GM19239 (cell line): ENCODE measurements at places on chromosomes 16 and 17.

DNA sequence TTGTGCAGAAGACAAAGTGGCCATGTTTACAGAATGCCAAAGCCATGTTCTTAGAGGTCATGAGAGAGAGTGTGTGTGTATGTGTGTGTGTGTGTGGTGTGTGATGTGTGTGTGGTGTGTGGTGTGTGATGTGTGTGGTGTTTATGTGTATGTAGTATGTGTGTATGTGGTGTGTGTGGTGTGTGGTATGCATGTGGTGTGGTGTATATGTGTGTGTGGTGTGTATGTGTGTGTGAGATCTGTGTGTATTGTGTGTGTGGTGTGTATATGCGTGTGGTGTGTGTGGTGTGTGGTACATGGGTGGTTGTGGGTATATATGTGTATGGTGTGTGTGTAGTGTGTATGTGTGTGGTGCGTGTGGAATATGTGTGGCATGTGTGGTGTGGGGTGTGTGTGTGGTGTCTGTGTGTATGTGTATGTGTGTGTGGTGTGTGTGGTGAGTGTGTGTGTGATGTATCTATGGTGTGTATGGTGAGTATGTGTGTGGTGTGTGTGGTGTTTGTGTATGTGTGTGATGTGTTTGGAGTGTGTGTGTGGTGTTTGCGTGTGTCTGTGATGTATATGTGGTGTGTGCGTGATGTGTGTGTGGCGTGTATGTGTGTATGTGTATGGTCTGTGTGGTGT lies 8.2 kb upstream of the KRT17 start:
- no peak for DNase-seq

GRCh38 chr17:16371742-16372141 lies 9.1 kb upstream of the UBB start:
- DNase-seq = no peak

GRCh38 chr17:40564883-40565768 lies at the start of gene CCR7:
Gene CCR7 (minus strand): TSS chr17:40565472. CDS start chr17:40565409, 63 bp downstream.
- no peak for DNase-seq

DNA sequence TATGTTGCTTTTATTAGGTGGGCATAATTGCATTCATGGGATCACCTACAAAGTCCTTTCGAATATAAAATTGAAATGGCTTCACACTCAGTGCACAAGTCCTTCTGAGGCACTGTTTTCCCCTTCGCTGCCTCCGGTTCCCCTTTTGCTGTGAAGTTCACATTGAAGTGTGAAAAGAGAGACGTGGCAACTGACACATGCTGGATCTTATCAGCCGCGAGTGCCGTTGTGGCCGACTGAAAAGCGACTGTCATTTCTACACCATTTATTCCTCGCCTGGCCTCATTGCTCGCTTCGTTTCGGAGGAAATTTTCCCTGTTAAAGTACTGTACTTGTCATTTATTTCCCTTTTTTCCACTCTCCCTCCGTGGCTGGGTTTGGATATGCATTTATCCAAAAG lies 423.5 kb downstream of the MAF start:
- DNase-seq = no peak

- no peak for DNase-seq
These were observed 8.7 kb downstream of the USP36 start for GRCh38 chr17:78831688-78832540.

DNA sequence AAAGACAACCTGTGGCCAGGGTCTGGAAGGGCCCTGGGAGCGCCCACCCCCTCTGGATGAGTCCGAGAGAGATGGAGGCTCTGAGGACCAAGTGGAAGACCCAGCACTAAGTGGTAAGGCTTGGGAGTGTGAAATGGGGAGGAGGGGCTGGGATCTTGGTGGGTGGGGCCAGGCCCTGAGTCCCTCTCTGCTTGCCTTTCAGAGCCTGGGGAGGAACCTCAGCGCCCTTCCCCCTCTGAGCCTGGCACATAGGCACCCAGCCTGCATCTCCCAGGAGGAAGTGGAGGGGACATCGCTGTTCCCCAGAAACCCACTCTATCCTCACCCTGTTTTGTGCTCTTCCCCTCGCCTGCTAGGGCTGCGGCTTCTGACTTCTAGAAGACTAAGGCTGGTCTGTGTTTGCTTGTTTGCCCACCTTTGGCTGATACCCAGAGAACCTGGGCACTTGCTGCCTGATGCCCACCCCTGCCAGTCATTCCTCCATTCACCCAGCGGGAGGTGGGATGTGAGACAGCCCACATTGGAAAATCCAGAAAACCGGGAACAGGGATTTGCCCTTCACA lies 1.2 kb upstream of the STARD3 start:
- no peak for DNase-seq

GRCh38 chr16:88376835-88377726 lies 5.7 kb upstream of the ZNF469 start:
- no peak for DNase-seq

DNA sequence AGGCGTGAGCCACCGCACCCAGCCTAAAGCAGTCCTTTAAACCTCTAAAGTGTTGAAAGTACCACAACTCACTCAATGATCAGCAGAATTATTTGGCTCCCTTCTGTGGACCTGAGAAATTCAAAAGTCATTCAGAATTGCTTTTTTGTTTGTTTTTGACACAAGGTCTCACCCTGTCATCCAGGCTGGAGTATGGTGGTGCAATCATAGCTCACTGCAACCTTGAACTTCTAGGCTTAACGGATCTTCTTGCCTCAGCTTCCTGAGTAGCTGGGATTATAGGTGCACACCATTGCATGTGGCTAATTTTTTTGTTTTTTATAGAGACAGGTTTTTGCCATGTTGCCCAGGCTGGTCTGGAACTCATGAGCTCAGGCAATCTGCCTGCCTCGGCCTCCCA lies 44.3 kb downstream of the TRAF4 start:
- DNase-seq = no peak

DNA sequence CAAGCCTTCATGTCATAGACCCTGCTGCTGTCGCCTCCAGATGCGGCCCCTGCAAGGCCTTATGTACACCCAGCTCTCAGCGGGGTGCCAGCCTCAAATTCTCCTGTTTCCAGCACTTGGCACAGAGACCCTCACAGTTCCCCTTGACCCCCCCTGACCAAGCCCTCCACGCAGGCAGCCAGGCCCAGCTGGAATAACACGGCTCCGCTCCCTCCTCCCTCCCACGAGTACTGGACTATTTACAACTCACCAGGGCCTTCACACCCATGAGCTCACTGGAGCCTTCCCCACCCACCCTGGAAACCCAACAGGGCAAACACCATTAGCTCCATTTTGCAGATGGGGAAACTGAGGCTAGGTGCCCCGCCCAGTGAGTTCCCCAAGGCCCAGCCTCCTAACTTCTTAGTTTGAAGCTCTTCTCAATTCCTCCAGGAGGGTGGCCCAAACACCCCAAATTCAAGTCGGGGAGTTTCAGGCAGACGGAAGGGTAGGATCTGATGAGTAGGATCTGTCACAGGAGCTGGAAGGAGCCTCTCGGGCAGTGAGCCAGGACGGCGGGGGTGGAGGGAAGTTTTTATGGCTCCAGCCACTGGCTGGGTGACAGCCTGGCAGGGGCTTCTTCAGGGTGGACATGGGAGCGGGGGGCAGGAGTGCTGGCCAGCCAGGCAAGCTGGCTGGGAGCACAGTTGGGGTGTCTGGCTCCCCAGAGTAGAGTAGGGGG lies 17.5 kb upstream of the DLX4 start:
- no peak for DNase-seq

- DNase-seq = no peak
These were observed 13.1 kb downstream of the ZC3H7A start for GRCh38 chr16:11784038-11784369.

GRCh38 chr17:36509272-36509985 lies 22.9 kb downstream of the ZNHIT3 start:
- DNase-seq = no peak

DNA sequence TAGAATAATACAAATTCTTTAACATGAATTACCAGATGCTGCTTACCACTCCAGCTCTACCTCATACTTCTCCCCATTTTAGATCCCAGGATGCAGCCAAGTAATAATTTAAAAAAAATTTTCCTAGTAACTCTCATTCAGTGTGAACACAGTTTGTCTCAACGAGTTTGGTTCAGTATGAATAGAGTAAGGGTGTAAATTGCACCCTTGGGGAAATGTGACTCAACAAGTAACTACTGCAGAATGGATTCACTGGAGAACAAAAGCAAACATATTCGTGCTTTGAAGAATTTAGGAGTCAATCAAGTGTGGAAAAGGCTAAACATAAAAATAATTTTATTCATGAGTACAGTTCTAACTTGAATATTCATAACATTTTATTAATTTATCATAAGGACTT lies 23.0 kb downstream of the KCNJ16 start:
- no peak for DNase-seq

DNA sequence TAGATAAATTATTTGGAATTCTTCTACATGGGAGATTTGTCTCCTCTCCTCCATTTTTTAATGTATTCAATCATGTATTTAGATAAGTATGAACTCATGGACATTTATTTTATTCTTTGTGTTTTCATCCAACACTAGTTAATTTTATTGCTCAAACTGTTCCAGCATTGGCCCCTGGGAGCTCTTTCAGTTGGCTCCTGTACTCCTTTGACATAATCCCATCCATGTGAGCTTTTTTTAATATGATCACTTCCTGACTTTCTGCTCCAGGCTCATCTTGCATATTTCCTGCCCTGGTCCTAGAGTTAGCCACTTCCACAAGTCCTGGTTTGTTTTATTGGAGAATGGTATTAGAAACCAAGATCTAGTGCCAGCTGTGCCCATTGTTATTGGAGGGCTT lies 419.0 kb upstream of the CDH11 start:
- DNase-seq = no peak

DNA sequence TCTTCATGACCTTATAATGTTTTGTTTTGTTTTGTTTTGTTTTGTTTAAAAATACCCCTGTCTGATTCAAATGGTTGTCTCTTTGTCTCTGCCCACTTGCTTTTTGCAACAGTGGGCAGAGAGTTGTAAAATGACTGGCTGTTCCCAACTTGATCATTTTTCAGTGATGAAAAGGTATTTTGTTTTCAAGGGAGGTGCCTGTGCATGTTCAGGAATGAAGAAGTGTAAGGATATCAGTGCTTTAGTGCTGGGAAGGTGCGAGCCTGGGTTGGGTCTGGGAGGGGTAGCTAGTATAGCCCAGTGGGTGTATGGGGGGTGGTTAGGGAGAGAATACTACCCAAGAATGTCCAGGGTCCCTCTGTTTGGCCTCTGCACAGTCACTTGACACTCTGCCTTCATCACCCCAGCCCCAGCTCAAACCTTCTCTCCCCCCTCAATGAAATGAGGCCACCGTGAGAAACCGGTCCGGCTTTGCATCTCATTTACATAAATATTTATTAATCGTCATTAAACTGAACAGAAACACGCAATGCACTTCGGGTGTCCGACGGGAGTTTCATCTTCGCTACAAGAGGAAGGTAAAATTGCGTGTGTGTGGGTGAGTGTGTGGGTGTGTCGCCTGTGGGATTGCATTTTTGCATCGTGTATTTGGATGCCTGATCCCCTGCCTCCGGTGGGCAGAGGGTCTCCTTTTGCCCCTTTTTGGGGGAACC lies 4.3 kb downstream of the NEUROD2 start:
- no peak for DNase-seq

DNA sequence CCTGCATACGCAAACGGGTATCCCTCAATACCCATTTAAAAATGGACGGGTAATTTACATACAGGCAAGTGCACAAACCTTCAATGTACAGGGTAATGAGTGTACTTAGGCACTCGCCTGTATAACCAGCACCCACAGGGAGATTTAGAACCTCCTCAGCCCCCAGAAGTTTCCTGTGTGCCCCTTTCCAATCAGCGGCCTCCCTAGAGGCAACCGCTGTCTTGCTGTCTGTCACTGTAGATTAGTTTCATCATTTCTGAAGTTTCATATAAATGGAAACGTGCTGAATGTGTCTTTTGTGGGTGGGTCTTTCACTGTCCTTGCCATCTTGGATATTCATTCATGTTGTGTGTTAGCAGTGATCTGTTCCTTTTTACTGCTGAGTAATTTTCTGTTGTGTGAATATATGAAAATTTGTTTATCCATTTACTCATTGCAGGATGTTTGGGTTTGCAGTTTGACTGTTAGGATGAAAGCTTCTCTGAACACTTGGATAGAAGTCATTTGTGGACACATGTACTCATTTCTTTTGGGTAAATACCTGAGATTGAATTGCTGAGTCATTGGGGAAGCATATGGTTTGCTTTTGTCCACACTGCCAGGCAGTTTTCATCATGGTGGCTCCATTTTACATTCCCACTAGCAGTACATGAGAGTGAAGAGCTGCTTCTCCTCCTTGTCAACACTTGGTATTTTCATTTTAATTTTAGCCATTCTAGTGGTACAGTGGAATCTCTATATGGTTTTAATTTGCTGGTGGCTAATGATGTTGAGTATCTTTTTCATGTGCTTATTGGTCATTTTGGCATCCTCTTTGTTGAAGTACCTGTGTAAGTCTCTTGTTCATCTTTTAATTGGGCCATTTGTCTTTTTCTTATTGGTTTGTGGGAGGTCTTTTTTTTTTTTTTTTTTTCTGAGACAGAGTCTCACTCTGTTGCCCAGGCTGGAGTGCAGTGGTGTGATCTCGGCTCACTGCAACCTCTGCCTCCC lies 2.1 kb upstream of the ADCY7 start:
- no peak for DNase-seq
